ENCODE measurements at places on chromosomes 4 and X.

DNA sequence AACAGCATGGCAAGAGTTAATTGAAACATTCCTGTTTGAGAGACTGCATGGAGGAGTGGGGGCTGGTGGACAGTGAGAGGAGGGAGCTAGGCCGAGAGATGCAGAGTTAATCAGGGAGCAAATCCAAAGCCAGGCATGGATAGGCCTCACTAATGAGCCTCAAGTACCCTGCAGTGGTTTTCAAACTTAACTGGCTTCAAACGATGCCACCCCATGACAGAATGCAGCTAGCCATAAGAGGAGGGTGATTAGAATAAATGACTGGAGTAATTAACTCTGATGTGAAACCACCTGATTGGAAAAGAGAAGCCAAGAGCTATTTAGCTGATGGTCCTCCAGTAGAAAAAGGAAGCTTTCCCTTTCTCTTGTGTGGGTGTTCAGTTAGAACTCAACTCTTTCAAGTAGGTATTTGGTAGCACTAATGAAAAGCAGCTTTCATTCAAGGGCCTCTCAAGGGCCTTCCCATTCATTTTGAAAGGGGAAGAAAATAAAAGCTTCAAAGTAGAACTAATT is 215.4 kb upstream of the MAB21L2 start:
- no peak for DNase-seq

GRCh38 chrX:69510137-69510715 is 6.1 kb downstream of the NALF2 start:
- DNase-seq: no peak

DNA sequence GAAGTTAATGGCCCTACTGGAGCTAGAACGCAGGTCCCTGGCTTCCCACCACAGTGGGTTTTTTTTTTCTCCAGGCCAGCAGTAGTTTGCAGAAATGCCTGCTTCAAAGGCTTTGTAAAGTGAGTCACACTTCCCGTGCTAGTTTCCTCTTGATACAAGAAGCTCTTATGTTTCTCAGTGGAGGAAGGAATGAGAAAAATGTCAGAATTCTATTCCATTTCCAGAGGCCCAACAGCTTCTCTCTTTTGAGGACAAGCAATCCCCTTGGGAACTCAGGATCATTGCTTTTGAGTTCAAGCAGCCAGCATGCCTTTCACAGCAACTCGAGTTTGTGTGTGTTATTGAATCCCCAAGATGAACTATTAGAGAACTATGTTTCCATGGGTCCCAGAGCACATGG is 134.3 kb downstream of the GUCY2F start:
- DNase-seq: no peak

- no peak for DNase-seq
Measured at GRCh38 chr4:54440394-54441136, 211.5 kb downstream of the PDGFRA start.

- no peak for DNase-seq
Measured at GRCh38 chr4:26611372-26611771, 27.5 kb downstream of the TBC1D19 start.

- no peak for DNase-seq
Measured at GRCh38 chr4:184392316-184392715, 82.0 kb downstream of the IRF2 start.

DNA sequence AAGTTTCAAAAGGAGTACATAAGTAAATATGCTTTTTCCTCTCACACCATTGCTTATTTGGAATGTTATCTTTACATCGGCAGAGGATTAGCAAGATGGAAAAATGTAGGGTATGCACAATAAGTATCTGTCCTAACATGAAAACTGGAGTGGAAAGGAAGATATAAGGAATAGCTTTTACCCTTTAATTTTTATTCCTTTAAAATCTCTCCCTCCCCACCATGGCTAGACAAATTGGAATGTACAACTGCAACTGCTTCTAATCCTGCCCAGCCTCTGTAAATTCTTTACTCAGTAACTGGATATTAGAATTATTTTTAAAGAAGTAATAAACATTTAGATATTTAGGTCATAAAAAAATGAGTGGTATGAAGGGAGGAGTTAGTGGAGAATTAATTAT is 171.5 kb downstream of the PCDH18 start:
- no peak for DNase-seq

DNA sequence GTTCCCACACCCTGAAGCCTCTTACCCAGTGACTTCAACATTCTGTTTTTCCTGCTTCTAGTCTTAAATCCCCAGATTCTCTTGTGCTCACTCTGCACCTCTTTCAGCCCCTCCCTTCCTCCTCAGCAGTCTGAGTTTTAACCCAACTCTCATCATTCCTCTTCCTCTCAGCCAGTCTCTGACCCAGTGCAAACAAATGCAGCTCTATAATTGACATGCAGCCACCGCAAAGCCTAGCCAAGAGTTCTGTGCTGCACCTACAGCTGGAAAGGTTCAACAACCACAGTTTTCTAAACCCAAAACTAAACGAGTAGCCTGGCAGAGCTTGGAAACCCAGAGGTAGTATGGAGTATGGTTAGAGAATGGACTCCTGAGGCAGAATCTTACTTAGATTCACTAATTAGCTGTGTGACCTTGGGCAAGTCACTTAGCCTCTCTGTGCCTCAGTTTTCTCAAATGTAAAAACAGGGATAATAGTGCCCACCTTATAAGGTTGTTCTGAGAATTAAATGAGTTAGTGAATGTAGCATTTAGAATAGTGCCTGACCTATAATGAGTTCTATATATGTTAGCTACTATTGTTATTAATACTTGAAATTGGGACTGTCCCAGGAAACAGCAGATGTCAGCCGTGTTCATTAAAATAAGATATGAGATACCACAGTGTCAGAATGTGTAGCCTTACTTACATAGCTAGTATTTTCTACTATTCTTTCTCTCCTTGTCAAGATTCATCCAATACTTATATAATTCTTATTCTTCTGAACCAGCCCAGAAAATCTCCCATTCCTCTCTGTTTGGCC is 3.5 kb downstream of the TMEM154 start:
- DNase-seq: no peak

- no peak for DNase-seq
Measured at GRCh38 chr4:11495291-11495690, 66.6 kb upstream of the HS3ST1 start.

GRCh38 chrX:78957049-78957767 is 12.0 kb downstream of the P2RY10 start:
- no peak for DNase-seq

- DNase-seq: no peak
Measured at GRCh38 chrX:69307756-69308155, 142.5 kb upstream of the PJA1 start.

DNA sequence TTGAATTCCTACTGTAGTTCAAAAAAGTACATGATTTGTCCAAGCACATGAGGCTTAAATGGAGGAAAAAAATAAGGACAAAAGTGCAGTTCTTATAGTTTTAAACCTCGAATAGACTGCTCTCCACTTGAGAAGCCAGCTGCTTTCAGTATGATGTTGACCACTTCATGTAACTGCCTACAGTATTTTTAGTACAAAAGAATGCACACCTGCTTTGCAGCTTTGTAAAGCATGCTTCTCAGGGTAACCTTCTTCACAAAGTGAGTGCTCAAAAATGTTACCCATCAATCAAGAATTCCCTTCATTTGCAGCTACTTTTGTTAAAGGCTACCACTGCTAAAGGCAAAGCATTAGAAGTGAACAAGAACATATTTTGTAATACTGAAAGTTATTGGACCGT is 83.4 kb upstream of the FAM47B start:
- DNase-seq: no peak

DNA sequence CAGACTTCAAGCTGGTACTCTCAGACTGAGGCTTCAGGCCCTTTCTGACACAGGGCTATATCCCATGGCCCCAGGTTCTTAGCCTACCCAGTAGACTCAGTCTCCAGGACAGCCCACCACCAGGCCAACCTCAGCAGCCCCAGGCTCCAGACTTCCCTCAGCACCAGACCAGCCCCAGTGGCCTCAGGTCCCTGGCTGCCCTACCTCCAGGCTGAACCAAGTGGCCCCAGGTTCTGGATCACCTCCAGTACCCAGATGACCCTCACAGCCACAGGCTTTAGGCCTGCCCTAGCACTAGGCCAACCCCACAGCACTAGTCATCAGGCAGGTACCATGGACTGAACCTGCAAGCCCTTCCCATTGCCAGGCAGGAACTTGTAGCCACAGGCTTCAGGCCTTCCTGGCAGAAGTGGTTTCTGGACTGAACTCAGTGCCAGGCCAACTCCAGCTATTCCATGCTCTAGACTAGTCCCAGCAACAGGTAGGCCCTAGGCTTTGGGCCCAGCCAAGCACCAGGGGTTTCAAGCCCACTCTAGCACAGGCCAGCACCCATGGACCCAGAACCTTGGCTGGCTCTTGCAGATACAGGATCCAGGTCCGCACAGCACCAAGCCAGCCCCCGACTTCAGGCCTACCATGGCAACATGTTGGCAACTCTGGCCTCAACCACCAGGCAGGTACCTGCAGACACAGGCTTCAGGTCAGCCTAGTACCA is 45.7 kb upstream of the MAGED4 start:
- DNase-seq: no peak

- no peak for DNase-seq
Measured at GRCh38 chr4:139940600-139940999, 213.4 kb downstream of the MAML3 start.

- DNase-seq: no peak
Measured at GRCh38 chr4:153223930-153224329, 19.7 kb downstream of the TRIM2 start.

- DNase-seq: no peak
Measured at GRCh38 chr4:176306837-176307665, 12.7 kb upstream of the SPCS3 start.

- no peak for DNase-seq
Measured at GRCh38 chr4:68447201-68447600, at the start of gene TMPRSS11E. TSS of gene TMPRSS11E (plus strand) at chr4:68447463. CDS start at chr4:68447513, 50 bp downstream.

DNA sequence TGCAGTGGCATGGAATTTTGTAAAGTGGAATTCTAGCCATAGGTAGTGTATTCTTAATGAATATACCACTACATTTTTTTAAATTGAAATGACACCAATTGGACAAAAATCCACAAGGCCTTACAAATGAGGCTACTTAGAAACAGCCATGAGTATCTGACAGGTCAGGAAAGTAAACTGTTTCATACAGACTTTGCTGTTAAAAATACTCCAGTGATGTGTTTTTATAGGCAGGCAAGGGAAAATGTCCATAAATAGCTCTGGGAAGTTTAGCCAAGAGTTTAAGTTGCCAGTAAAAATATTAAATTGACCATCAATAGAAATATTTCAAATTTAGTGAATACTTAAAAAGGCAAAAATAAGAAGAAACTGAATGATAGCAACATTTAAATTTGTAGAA is 41.8 kb upstream of the PDLIM5 start:
- DNase-seq: no peak

- DNase-seq: no peak
Measured at GRCh38 chr4:7278071-7278765, 85.9 kb downstream of the SORCS2 start.

GRCh38 chr4:18241727-18242126 is 220.2 kb upstream of the LCORL start:
- no peak for DNase-seq

DNA sequence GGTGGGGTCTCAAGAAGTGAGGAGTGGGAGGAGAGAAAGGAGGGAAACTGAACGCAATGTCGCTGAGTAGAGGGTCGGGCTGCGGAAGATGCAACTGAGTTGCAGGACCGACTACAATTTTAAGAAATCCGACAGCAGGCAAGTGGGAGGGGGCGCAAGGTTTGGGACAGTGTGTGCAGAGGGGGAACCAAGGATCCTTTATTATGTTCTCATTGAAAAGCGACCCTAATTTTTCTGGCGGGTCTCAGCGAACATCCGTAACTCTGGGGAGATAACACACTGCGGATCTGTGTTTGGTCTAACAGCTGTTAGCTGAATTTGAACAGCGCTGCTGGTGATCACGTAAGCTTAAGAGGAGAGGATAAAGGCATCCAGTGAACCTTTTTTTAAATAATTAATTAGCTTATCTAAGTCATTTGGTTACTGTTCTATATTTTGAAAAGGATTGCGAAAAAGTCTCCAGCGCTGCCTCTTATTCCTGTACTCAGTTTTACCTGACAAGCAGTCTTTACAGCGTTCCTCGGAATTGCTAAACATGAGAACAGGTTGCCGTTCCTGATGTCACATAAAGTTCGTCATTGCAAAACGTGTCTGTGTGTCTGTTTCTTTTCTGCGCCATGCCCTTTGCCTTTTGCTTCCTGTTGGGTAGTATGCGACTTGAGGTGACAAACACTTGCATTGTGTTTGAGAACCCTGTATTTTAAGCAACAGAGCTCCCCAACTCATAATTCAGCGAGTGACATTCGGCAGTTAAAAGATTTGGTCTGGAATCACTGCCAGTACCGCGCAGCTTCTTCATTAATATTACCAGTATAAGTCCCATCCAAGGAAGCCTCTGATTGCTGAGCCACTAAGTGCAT is 1.3 kb downstream of the HTR2C start:
- no peak for DNase-seq

DNA sequence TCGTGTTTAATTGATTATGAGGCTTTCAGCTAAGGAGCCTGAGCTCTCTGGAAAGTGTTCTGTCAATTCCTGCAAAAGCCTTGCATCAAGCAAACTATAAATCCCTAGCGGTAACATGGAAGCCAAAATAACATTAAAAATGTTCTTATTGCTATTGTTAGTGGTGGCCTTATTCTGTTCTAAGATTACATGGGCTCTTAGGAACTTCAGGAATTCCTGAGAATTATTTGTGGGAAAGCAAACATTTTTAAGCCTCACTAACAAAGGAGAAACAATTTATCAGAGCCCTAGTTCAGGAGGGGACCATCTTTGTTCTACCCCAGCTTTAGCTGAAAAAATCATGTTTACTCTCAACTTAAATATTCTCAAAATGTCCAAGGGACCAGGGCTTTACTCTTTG is 119.6 kb downstream of the PAPSS1 start:
- DNase-seq: no peak

- DNase-seq: no peak
Measured at GRCh38 chrX:151227627-151228026, 51.2 kb downstream of the GPR50 start.

- no peak for DNase-seq
Measured at GRCh38 chr4:94410678-94411206, 41.0 kb upstream of the PDLIM5 start.

DNA sequence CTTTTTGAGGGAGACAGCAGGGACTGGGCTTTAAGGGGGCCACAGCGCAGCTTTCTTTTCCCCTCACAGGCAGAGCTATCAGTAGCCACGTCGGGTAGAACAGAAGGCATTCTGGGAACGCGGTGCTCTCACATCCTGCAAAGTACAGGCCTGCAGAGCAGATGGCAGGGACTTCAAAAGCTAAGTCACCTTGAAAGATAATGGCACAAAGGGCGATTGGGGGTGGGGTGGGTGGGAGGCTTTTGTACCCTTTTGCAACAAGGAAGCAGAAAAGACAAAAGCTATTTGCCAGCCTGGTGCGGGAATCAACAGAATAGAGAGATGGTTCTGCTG is 93.9 kb downstream of the PHKA2 start:
- DNase-seq: no peak

GRCh38 chr4:116632269-116632668 is 453.1 kb downstream of the TRAM1L1 start:
- DNase-seq: no peak
